ENCODE measurements at places on chromosomes 11 and 22. TPM values are rescaled to one million over a fixed set of nuclear protein-coding genes. Genes with fewer than 3 reads are reported as not detected.

DNA sequence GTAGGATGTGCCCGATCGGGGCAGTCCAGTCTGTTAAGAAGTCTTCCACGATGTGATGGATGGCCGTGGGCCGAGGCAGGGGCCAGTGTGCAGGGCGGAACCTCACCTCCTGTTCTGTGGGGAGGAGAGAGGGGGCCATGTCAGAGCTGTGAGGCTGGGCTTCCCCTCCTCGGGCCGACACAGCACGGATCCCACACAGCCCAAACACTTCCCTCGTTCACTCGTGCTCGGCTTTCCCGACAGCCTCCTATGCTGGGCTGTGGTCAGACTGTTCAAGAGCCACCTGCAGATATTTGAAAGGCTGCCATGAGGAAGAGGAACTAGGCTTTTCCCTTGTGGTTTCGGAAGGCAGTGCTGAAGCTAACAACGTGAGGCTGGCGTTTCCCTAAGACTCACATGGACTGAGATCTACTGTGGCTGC lies 12.3 kb upstream of the TXN2 start:
- no peak for DNase-seq
- H3K4me3 ChIP-seq, result no peak overlapping the region
- H3K4me1 ChIP-seq, result peaks cover 8% of the 10 kb centered on the region
- H3K27me3 ChIP-seq, result no peaks in the 10 kb centered on the region
- peak overlapping the region; percentile 34 for H3K27ac ChIP-seq

DNA sequence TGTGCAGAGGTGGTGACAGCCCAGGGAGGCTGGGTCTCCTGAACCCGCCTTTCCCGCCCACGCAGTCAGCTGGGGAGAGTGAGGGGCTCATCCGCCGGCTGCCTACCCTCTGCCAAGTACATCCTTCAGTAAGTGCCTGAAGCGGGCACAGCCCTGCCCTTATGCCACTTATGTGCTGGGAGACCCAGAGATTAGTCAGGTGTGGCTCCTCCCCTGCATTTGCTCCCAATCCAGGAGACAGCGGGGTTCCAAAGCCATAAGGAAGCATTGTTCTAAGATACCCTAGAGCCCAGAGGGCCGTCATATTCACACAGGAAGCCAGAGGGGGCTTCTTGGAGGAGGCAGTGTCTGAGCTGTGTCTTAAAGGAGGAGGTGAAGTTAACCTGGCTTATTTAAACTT lies 5.8 kb upstream of the PPP6R3 start:
- H3K36me3 ChIP-seq, result peaks cover 3% of the 10 kb centered on the region
- no peak overlapping the region for H3K27ac ChIP-seq
- no peak overlapping the region for H3K4me3 ChIP-seq
- H3K4me1 ChIP-seq, result peaks cover under 1% of the 10 kb centered on the region
- H3K27me3 ChIP-seq, result peaks cover 5% of the 10 kb centered on the region
- no peak for DNase-seq

- H3K4me1 ChIP-seq, result no peaks in the 10 kb centered on the region
- DNase-seq, result no peak
- H3K27me3 ChIP-seq, result peaks cover 2% of the 10 kb centered on the region
Measured at GRCh38 chr22:43931771-43932170, 8.2 kb downstream of the PNPLA3 start.

Gene RIBC2
- 12.6 TPM for total RNA-seq

- peaks cover 24% of the 10 kb centered on the region for H3K27me3 ChIP-seq
- no peak overlapping the region for H3K4me3 ChIP-seq
- H3K36me3 ChIP-seq, result no peaks in the 10 kb centered on the region
- no peak for DNase-seq
- no peaks in the 10 kb centered on the region for H3K4me1 ChIP-seq
Measured at GRCh38 chr22:48138427-48138826, 1376.0 kb downstream of the TBC1D22A start.

Gene MLC1
- not detected for total RNA-seq

DNA sequence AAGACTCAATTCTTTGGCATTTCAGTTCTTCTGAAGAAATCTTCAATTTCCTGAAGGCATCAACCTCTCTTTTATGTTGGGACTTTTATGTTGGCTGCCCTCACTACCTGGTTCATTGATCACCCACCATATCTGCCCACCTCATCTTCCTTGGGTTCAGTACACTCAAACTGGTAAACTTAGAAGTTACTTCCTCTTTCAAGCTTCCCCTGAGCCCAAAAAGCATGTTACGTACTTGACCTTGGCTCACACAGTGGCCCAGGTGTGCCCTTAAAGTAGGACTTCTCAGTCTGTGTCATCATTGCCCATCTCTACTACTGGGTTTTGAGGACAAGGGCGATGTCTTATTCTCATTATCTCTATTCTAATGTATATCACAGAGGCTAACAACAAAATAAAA lies 86.1 kb downstream of the GRIA4 start:
- no peaks in the 10 kb centered on the region for H3K4me1 ChIP-seq
- no peak for DNase-seq
- no peak overlapping the region for H3K4me3 ChIP-seq
- peaks cover 1% of the 10 kb centered on the region for H3K27me3 ChIP-seq

- H3K27ac ChIP-seq, result no peak overlapping the region
- H3K4me3 ChIP-seq, result no peak overlapping the region
- H3K4me1 ChIP-seq, result no peaks in the 10 kb centered on the region
Measured at GRCh38 chr11:98625526-98625925, 395.2 kb upstream of the CNTN5 start.

Data from activated T-helper 1 cell treated with anti-CD3 and anti-CD28 coated beads, Interleukin-12 subunit alpha, Interleukin-12 subunit beta, Interleukin-2, Interleukin-4 antibody, amounts not matched to agents 30 ng/mL and 10 ng/mL and 1 ng/mL, durations not matched to agents 14 hours and 24 hours and 36 hours (primary cell).